ENCODE measurements at places on chromosomes 1 and 21. TPM values are rescaled to one million over a fixed set of nuclear protein-coding genes. Genes with fewer than 3 reads are reported as not detected.

GRCh38 chr1:51044199-51044598, 57.8 kb upstream of the C1orf185 start:
- no peak overlapping the region for H3K4me3 ChIP-seq
- H3K4me1 ChIP-seq = no peaks in the 10 kb centered on the region
- H3K27ac ChIP-seq = no peak overlapping the region
- DNase-seq = no peak
- H3K27me3 ChIP-seq = no peaks in the 10 kb centered on the region
- H3K36me3 ChIP-seq = no peaks in the 10 kb centered on the region

DNA sequence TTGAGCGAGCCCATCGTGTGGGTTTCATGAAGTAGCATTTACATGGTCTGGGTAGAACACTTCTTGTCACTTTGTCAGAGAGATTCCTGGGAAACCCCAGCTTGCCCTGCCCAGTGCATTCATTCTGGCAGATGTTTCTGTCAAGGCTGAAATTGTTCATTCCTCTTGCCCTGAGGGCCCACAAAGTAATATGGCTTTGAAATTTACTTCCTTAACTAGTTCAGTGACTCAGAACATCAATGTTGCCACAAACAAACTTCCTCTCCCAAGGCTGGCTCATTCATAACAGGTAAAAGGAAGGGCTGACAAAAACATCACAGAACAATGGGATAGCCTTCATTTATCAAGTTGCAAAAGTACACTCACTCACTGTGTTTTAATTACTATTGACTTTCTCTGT, 5.0 kb upstream of the KIAA0040 start:
- no peaks in the 10 kb centered on the region for H3K27me3 ChIP-seq
- no peaks in the 10 kb centered on the region for H3K36me3 ChIP-seq
- no peak overlapping the region for H3K27ac ChIP-seq
- no peak overlapping the region for H3K4me3 ChIP-seq

DNA sequence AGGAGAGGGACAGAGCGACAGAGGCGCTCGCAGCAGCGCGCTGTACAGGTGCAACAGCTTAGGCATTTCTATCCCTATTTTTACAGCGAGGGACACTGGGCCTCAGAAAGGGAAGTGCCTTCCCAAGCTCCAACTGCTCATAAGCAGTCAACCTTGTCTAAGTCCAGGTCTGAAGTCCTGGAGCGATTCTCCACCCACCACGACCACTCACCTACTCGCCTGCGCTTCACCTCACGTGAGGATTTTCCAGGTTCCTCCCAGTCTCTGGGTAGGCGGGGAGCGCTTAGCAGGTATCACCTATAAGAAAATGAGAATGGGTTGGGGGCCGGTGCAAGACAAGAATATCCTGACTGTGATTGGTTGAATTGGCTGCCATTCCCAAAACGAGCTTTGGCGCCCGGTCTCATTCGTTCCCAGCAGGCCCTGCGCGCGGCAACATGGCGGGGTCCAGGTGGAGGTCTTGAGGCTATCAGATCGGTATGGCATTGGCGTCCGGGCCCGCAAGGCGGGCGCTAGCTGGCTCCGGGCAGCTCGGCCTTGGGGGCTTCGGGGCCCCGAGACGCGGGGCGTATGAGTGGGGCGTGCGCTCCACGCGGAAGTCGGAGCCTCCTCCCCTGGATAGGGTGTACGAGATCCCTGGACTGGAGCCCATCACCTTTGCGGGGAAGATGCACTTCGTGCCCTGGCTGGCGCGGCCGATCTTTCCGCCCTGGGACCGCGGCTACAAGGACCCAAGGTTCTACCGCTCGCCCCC, at the start of the genes CYB5RL and MRPL37:
Gene CYB5RL (minus strand): TSS at position 266 of the 754 bp plus-strand sequence. CDS start 4,414 bp downstream, outside the sequence.
Gene MRPL37 (plus strand): TSS at position 403 of the 754 bp plus-strand sequence. CDS start 77 bp downstream, at position 480.
- peak within 1 kb of the TSS; percentile 90 for H3K4me3 ChIP-seq
- H3K36me3 ChIP-seq = peaks cover 4% of the 10 kb centered on the region
- peak; percentile 91 for DNase-seq
- no peaks in the 10 kb centered on the region for H3K27me3 ChIP-seq
- peak within 1 kb of the TSS; percentile 47 for H3K27ac ChIP-seq

DNA sequence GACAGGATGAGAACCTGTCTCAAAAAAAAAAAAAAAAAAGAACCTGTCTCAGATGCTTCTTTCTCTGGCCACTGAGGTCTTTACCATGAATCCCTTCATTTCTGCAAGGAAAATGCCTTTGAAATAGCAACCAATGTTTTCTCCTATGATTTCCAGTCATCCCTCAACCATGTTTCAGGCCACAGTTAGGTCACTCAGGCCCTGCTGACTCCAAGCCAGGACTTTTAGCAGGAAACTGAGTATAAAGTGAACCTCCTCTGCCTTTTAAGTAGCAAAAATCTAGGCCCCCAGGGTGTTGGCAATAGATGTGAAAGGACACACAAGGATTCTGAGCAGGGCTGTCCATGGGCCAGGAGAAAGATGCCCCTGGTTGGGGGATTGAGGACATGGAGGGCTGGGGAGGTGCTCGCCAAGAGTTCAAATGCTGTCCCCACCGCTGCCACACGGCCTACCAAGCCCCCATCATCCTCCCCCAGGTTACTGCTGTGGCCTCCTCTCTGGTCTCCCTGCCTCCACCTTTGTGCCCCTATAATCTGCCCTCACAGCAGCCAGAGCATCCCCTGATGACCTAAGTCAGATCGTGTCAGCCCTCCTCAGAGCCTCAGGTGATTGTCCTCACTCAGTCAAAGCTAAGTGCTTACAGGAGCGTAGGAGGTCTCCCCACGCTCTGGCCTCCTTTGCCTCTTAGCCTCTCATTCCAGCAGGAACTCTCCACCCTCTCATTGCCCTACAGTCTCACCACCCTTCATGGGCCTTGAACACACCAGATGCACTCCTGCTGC, 54.6 kb downstream of the MATN1 start:
- H3K27ac ChIP-seq = no peak overlapping the region
- H3K4me1 ChIP-seq = no peaks in the 10 kb centered on the region
- H3K27me3 ChIP-seq = no peaks in the 10 kb centered on the region
- H3K36me3 ChIP-seq = no peaks in the 10 kb centered on the region
- no peak for DNase-seq
- H3K4me3 ChIP-seq = no peak overlapping the region

GRCh38 chr1:209485167-209485566, 98.3 kb upstream of the CAMK1G start:
- no peak overlapping the region for H3K27ac ChIP-seq
- H3K4me1 ChIP-seq = peaks cover 3% of the 10 kb centered on the region
- no peaks in the 10 kb centered on the region for H3K36me3 ChIP-seq
- no peak for DNase-seq

DNA sequence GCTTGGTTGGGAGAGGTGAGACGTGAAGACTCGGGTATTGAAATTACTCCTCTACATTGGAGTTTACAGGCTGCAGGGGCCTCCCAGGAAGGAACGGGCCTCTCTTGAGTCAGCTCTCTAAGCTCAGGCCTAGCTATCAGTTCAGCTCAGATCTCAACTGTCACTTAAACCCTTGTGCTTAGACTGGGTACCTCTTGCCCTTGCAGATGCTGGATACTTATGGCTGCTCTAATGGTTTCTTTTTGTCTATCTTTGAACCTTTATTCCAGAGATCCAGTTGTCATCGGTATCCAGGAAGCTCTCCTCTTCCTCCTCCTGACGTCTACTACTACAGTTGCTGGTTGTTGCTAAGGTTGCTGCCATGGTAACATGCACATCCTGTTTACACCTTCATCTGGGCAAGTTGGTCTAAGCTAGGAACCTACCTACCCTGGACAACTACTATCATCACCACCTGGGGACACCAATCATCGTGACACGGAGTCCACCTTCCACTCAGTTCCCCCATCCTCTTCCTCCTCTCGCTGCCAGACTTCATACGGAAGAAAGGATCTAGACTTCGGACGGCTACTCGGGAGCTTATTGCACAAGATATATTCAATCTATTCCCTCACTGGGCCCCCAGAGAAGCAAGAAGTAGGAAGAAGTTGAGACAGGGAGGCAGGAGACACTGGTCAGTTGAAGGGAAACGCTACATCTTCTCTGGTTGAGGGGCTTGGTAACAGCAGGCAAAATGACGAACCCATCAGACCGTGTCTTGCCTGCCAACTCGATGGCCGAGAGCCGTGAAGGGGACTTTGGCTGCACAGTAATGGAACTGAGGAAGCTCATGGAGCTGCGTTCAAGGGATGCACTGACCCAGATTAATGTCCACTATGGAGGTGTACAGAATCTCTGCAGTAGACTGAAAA, 56.1 kb downstream of the ATP2B4 start:
- no peak overlapping the region for H3K27ac ChIP-seq
- DNase-seq = no peak
- no peak overlapping the region for H3K4me3 ChIP-seq
- H3K36me3 ChIP-seq = no peaks in the 10 kb centered on the region
- H3K27me3 ChIP-seq = no peaks in the 10 kb centered on the region

- H3K27me3 ChIP-seq = no peaks in the 10 kb centered on the region
- no peaks in the 10 kb centered on the region for H3K36me3 ChIP-seq
- H3K4me1 ChIP-seq = no peaks in the 10 kb centered on the region
- no peak overlapping the region for H3K27ac ChIP-seq
Observed at GRCh38 chr1:204295671-204296070, 64.1 kb downstream of the PLEKHA6 start.

- no peak for DNase-seq
- no peak overlapping the region for H3K4me3 ChIP-seq
- peaks cover 5% of the 10 kb centered on the region for H3K4me1 ChIP-seq
- no peak overlapping the region for H3K27ac ChIP-seq
- no peaks in the 10 kb centered on the region for H3K36me3 ChIP-seq
Observed at GRCh38 chr21:29350246-29350779, 51.6 kb downstream of the BACH1 start.

DNA sequence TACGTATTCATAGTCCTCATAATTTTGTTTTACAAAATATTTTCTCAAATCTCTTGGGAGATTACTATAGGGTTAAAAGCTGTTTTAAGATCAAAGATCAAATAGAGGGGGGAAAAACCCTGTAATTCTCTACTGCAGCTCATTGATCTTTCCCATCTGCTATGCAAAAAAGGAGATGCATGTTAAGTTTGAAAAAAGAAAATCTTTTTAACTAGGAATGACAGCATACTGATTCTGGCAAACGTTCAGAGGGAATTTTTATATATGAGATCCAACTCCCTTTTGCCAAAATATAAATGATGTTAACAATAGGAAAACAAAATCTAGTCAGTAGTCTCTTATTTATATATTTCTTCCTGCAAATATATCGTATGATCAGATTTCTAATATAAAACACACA, 69.1 kb downstream of the SMYD3 start:
- DNase-seq = no peak
- no peaks in the 10 kb centered on the region for H3K4me1 ChIP-seq
- no peaks in the 10 kb centered on the region for H3K27me3 ChIP-seq
- no peaks in the 10 kb centered on the region for H3K36me3 ChIP-seq

GRCh38 chr1:240811256-240811655, 199.3 kb upstream of the GREM2 start:
- no peaks in the 10 kb centered on the region for H3K4me1 ChIP-seq
- H3K27me3 ChIP-seq = no peaks in the 10 kb centered on the region
- H3K27ac ChIP-seq = no peak overlapping the region
- no peak overlapping the region for H3K4me3 ChIP-seq
- no peak for DNase-seq

GRCh38 chr1:214808845-214809460, 206.0 kb downstream of the CENPF start:
- DNase-seq = no peak
- H3K4me3 ChIP-seq = no peak overlapping the region
- no peak overlapping the region for H3K27ac ChIP-seq
- H3K27me3 ChIP-seq = no peaks in the 10 kb centered on the region

- H3K4me3 ChIP-seq = no peak overlapping the region
- H3K36me3 ChIP-seq = no peaks in the 10 kb centered on the region
- H3K4me1 ChIP-seq = no peaks in the 10 kb centered on the region
- DNase-seq = no peak
Observed at GRCh38 chr1:75582725-75583261, 28.1 kb downstream of the SLC44A5 start.

GRCh38 chr1:113046569-113046968, 26.4 kb upstream of the LRIG2 start:
- DNase-seq = no peak
- H3K4me1 ChIP-seq = no peaks in the 10 kb centered on the region
- H3K36me3 ChIP-seq = no peaks in the 10 kb centered on the region
- H3K27ac ChIP-seq = no peak overlapping the region
- no peak overlapping the region for H3K4me3 ChIP-seq
- no peaks in the 10 kb centered on the region for H3K27me3 ChIP-seq

DNA sequence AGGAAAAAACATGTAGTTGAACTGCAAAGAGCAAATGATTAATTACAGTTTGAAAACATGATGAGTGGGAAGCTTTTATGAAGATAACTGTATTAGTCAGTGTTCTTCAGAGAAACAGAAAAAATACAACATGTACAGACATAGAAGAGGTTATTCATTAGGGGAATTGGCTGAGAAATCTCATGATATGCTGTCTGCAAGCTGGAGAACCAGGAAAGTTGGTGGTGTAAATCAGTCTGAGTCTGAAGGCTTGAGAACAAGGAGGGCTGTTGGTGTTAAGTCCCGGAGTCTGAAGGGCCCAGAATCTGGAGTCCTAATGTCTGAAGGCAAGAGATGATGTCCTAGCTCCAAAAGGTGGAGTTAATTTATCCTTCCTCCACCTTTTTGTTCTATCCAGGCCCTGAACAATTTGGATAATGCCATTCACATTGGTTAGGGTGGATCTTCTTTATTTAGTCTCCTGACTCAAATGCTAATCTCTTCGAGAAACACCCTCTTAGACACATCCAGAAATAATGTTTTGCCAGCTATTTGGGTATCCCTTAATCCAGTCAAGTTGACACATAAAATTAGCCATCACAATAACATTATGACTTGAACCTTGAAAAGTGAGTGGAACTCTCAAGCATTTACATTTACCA, 672.9 kb upstream of the PTBP2 start:
- H3K36me3 ChIP-seq = no peaks in the 10 kb centered on the region
- DNase-seq = no peak
- no peaks in the 10 kb centered on the region for H3K4me1 ChIP-seq

Gene SIM2
- total RNA-seq = not detected

Gene PCAT6
- 1.7 TPM for total RNA-seq

Gene OR10J1
- total RNA-seq = not detected

Gene CNKSR1
- total RNA-seq = 1.7 TPM

Gene SLAMF8
- total RNA-seq = 8.0 TPM

Gene FDPS
- total RNA-seq = 88.6 TPM

Gene UBE2G2
- 79.5 TPM for total RNA-seq
